Activated CD4-positive, alpha-beta memory T cell treated with anti-CD3 and anti-CD28 coated beads for 36 hours (primary cell): ENCODE measurements at places on chromosomes 16 and 17. TPM values are rescaled to one million over a fixed set of nuclear protein-coding genes. Genes with fewer than 3 reads are reported as not detected.

GRCh38 chr16:978403-978802 lies 3.2 kb upstream of the SOX8 start:
- H3K4me1 ChIP-seq = peaks cover 4% of the 10 kb centered on the region
- peaks cover 4% of the 10 kb centered on the region for H3K27me3 ChIP-seq
- H3K27ac ChIP-seq = no peak overlapping the region
- no peaks in the 10 kb centered on the region for H3K36me3 ChIP-seq
- DNase-seq = no peak

- DNase-seq = peak; percentile 72
- H3K4me3 ChIP-seq = peak overlapping the region; percentile 72
- peaks cover 25% of the 10 kb centered on the region for H3K36me3 ChIP-seq
- peak overlapping the region; percentile 74 for H3K27ac ChIP-seq
- H3K27me3 ChIP-seq = no peaks in the 10 kb centered on the region
These were observed 767 bp downstream of the SYNGR2 start for GRCh38 chr17:78168903-78169793.

KRTAP16-1 gene
- total RNA-seq = not detected

GRCh38 chr16:85550953-85551924 lies 61.9 kb upstream of the GSE1 start:
- peaks cover 2% of the 10 kb centered on the region for H3K36me3 ChIP-seq
- no peak overlapping the region for H3K27ac ChIP-seq
- H3K4me3 ChIP-seq = peak overlapping the region; percentile 12
- DNase-seq = no peak

TNK1 gene
- 4.4 TPM for total RNA-seq

CD300C gene
- 0.14 TPM for total RNA-seq

- no peak overlapping the region for H3K27ac ChIP-seq
- DNase-seq = no peak
- peaks cover 2% of the 10 kb centered on the region for H3K27me3 ChIP-seq
These were observed 23.3 kb upstream of the NOG start for GRCh38 chr17:56570199-56570598.

- no peak for DNase-seq
- no peak overlapping the region for H3K4me3 ChIP-seq
- H3K27me3 ChIP-seq = no peaks in the 10 kb centered on the region
- peaks cover 14% of the 10 kb centered on the region for H3K36me3 ChIP-seq
- peaks cover 7% of the 10 kb centered on the region for H3K4me1 ChIP-seq
- no peak overlapping the region for H3K27ac ChIP-seq
These were observed 13.2 kb downstream of the TERF2IP start for GRCh38 chr16:75660726-75661302.

GRCh38 chr17:73325527-73325842 lies 13.7 kb upstream of the CDC42EP4 start:
- peaks cover 5% of the 10 kb centered on the region for H3K27me3 ChIP-seq
- no peaks in the 10 kb centered on the region for H3K36me3 ChIP-seq
- no peak for DNase-seq
- no peak overlapping the region for H3K27ac ChIP-seq

NLRC3 gene
- 25.9 TPM for total RNA-seq

DNA sequence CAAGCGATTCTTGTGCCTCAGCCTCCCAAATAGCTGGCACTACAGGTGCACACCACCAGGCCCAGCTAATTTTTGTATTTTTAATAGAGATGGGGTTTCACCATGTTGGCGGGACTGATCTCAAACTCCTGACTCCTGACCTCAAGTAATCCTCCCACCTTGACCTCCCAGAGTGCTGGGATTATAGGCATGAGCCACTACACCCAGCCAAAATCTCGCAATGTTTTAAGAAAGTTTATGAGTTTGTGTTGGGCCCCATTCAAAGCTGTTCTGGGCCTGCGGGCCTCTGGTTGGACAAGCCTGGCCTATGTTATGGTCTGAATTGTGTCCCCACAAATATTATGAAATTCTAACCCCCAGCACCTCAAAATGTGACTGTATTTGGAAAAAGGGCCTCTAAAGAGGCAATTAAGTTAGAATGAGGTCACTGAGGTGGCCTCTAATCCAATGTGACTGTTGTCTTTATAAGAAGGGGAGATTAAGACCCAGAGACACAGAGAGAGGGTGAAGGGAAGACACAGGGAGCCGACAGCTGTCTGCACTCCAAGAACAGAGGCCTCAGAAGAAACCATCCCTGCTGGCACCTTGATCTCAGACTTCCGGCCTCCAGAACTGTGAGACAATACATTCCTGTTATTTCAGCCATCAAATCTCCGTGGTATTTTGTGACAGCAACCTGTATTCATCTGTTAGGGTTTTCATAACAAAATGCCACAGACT lies 469.9 kb downstream of the HS3ST4 start:
- H3K4me3 ChIP-seq = no peak overlapping the region
- H3K27me3 ChIP-seq = no peaks in the 10 kb centered on the region
- no peaks in the 10 kb centered on the region for H3K4me1 ChIP-seq
- no peak overlapping the region for H3K27ac ChIP-seq
- no peaks in the 10 kb centered on the region for H3K36me3 ChIP-seq

PIRT gene
- total RNA-seq = not detected

DNA sequence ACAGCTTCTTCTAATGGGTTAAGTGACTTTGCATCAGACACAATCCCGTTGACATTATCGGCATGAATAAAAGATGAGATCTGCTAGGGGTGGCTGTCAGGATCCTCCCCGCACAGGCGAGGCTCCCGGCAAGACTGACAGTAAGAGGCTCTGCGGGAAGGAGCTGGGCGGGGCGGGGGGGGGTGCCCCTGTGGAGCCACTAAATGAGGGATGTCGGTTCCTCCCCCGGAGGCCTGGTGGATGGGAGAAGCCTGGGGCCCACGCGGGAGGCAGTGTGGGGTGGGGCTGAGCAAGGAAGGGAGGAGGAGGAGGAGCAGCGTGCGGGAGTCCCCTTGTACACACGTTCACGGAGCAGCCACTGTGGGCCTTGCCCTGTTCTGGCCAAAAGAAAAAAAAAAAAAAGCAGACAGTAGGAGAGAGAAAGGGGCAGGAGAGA lies 190.9 kb upstream of the GSE1 start:
- no peak overlapping the region for H3K4me3 ChIP-seq
- no peaks in the 10 kb centered on the region for H3K36me3 ChIP-seq
- H3K27ac ChIP-seq = no peak overlapping the region
- peaks cover 2% of the 10 kb centered on the region for H3K4me1 ChIP-seq
- H3K27me3 ChIP-seq = peaks cover 4% of the 10 kb centered on the region

DNA sequence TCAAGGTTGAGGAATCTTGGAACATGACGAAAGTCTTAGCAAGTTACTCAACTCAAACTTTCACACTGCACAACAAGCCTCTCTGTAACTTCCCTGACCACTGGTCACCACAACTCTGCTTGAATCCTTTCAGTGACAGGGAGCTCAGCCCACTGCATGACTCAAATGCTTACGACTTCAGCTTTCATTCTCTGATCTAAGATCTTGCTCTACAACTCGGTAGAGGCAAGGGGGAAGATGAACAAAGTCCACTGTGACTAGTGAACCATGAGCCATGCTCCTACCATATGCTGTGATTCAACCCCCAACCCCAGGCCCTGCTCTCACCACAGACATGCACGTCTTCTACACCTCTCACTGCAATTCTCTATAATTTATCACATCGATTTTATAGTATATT lies 160.9 kb downstream of the SLC39A11 start:
- H3K36me3 ChIP-seq = peaks cover 2% of the 10 kb centered on the region
- peaks cover 21% of the 10 kb centered on the region for H3K4me1 ChIP-seq
- H3K27ac ChIP-seq = no peak overlapping the region

GRCh38 chr17:1091900-1092299 lies 87.9 kb downstream of the ABR start:
- peaks cover 12% of the 10 kb centered on the region for H3K36me3 ChIP-seq
- H3K27me3 ChIP-seq = no peaks in the 10 kb centered on the region
- H3K4me3 ChIP-seq = no peak overlapping the region
- H3K27ac ChIP-seq = no peak overlapping the region
- H3K4me1 ChIP-seq = peaks cover 8% of the 10 kb centered on the region

GRCh38 chr16:17050468-17050867 lies 420.3 kb downstream of the XYLT1 start:
- H3K27ac ChIP-seq = no peak overlapping the region
- no peaks in the 10 kb centered on the region for H3K4me1 ChIP-seq
- peaks cover 7% of the 10 kb centered on the region for H3K36me3 ChIP-seq
- H3K27me3 ChIP-seq = no peaks in the 10 kb centered on the region
- H3K4me3 ChIP-seq = no peak overlapping the region
- no peak for DNase-seq

DNA sequence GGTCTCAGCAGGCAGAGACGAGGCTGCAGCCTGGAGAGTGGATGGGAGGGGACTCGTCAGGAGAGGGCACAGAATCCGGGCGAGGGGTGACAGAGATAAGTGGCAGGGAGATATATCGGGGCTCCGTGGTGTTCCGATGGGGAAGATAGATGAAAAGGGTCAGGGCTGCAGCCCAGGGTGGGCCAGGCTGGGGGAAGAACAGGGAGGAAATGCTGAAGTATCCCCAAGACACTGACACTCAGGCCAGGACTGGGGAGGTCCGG lies 2.1 kb downstream of the LGALS3BP start:
- DNase-seq = no peak
- H3K27me3 ChIP-seq = no peaks in the 10 kb centered on the region
- no peaks in the 10 kb centered on the region for H3K36me3 ChIP-seq

PYDC1 gene
- total RNA-seq = not detected
